ENCODE measurements at places on chromosomes 11 and 22.

DNA sequence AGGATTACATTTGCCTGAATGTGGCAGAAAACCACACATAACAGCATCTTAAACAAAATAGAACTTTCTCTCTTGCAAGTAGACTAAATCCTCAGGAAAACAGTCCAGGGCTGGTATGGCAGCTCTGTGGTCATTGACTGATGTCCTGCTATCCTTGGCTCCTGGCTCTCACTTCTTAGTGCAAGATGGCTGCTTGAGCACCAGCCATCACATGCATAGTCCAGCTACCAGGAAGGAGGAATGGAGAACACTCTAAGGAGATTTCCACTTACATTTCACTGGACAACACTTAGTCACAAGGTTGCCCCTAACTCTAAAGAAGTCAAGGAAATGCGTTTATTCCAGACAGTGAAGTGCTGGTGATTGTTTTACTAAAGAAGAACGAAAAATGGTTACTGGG, 13.6 kb downstream of the RIBC2 start:
- no peak for DNase-seq

DNA sequence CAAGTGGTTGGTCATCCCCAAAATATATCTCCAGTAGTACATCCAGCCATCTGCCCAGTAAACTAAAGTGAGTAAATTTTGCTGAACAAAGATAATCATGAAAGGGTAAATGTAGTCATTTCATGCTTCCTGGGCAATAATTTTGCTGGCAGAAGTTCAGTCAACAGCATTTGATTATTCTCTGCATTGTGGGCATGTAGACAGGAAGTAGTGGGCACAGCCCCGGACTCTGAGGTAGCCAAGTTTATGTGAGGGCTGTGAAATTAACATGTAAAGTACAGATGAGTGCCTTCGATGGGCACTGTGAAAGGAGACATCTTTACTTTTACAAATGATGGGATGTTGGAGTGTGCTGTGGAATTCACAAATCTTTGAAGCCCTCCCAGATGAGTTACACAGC, 312.2 kb upstream of the MTNR1B start:
- no peak for DNase-seq

- no peak for DNase-seq
Measured at GRCh38 chr22:23913306-23913660, 19.1 kb downstream of the MIF start.

GRCh38 chr22:45397806-45398205, 15.6 kb downstream of the SMC1B start:
- no peak for DNase-seq

DNA sequence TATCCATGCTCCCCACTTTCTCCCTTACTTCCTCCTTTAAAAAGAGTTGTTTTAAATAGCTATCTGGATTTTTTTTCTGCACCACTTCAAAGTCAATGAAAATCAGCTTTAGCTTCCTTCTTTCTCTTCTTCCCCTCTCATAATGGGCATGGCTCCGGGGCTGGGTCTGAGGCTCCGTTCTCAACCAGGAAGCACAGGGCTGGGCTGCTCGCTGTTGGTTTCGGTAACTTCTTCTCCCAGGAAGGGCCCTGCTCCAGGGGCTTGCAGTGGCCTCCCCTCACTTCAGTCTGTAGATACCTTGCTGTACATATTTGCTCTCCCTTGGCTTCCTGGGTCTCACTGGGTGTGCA, 23.8 kb downstream of the MICAL2 start:
- no peak for DNase-seq

DNA sequence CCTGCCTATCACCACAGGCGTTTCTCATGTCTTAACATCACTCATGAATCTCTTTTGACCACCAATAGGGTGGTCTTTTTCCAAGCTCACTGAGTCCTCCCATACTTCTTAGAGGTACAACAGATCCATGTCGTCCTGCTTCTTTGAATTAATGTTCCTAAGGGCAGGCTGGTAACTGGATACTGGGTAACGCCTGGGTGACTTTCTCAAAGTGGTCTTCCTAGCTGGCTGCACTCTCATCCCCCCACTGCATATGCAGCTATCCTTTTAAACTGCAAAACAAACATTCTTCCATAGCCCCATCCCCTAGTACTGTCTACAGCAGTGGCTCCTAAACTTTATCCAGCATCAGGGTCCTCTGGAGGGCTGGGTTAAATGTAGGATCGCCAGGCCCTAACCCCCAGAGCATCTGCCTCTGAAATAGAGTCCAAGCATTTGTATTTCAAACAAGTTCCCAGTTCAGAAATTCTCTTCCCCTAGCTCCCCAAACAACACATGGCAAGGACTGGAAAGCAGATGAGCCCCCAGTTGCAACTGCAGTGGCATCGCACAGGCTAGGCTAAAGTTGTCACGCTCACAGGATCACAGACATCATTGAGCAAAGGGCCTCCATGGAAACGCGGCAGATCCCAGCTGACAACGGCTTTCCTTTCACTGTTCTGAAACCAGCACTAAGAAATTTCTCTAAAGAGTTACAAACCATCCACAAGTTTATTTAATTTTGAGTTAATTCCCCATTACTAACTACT, 204.9 kb downstream of the LARGE1 start:
- DNase-seq, result no peak

- no peak for DNase-seq
Measured at GRCh38 chr11:61682093-61682732, 2.0 kb downstream of the DAGLA start.

- DNase-seq, result no peak
Measured at GRCh38 chr11:61972112-61972671, 4.8 kb upstream of the FTH1 start.

DNA sequence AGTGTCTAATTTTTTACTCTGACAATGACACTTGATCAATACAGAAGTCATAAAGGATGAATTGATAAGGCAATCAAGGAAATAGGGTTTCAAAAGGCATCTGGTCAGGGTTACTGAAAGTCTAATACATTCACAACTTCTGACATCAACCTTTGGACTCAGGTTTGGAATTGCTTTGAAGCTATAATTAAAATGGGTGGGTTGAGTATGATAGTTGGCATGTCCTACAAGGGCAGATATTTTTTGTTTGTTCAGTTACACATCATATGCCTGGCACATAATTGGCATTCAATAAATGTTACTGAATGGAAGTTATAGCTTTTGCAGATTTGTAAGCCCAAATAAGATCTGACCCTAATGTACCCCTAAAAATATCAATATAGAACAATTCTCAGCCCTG, 7.3 kb upstream of the FUT4 start:
- DNase-seq, result no peak

- DNase-seq, result no peak
Measured at GRCh38 chr22:45934659-45935341, 42.2 kb downstream of the WNT7B start.

DNA sequence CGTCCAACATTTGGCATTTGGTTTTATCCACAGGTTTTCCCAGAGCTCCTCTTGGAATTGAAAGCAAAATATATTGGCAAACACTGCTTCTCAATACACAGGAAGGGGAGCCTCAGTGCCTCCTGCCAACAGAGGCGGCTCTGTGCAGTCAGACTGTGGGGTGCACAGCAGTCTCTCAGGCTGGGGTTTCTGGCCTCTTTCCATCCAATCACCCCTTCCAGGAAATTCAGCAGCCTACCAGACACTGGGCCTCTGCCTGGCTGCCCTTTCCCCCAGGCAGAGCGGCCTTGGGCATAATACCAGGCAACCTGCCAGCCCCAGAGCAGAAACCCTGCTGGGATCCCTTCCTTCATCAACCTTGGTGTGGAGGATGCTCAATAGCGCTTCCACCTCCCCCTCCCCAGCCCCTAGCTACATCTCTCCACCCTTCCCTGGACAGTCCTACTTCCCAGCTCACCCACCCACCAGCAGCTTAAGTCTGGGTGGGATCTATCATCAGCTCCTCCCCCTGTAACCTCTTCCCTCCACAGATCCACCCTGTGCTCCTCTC, 17.8 kb upstream of the RAPSN start:
- no peak for DNase-seq

- peak; percentile 99 for DNase-seq
Measured at GRCh38 chr11:44979543-44980399, 29.1 kb upstream of the TP53I11 start.

DNA sequence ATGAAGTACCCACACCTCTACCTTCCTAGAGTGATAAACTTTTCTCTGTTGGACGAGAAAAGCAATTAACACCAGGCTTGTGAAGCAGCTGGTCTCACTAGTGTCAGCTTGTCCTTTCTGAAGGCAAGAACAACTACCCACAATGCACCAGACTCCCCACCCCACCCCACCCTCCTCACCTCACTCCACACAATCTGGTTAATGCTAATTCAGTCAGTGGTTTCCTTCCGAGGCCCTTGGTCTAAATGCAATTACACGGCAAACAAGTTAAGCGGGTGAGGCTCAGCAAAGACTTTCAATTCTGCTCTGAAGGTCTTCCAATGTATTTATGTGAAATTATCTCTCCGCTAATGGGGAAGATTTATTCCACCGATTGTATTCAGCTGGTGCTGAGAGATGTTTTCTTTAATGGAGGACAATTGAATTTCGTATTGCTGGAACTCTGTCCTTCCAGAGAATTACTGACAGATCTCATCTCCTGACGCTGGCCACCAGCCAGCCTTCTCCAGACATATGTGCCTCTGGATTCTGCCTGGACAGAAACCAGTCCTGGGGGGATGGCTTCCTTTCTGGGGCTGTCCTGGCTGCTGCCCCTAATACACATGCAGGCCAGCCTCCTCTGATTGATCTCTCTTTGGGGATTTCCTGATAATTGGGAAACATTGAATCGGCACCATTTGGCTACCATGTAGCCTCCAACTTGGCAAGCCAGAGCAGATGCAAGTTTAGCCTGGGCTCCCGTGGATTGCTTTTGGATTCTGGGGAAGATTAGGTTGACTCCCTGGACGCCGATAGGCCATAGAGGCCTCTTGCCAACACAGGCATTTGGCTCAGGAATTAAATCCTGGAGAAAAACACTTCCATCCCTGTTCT, 165.8 kb upstream of the NARS2 start:
- no peak for DNase-seq

- no peak for DNase-seq
Measured at GRCh38 chr11:82718821-82719220, 14.8 kb downstream of the FAM181B start.

DNA sequence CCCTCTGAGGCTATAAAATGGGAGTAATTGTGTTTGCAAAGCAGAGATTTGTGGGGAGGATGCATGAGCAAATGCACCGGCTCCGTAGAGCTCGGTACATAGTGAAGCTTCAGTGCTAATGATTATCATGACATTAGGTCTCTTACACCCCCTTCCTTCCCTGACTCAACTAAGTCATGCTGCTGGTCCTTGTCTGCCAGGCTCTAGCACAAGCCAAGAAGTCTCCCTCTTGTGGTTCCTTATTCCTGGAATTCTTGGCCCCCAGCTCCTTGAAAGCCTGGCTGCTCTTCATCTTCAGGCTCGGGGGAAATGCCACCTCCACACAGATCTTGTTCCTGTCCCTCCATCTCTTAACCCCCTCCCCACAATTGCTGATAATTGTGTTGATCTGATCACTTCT, 45.7 kb upstream of the SYT13 start:
- DNase-seq, result no peak

GRCh38 chr22:50625568-50626313, 2.2 kb downstream of the ARSA start:
- no peak for DNase-seq

DNA sequence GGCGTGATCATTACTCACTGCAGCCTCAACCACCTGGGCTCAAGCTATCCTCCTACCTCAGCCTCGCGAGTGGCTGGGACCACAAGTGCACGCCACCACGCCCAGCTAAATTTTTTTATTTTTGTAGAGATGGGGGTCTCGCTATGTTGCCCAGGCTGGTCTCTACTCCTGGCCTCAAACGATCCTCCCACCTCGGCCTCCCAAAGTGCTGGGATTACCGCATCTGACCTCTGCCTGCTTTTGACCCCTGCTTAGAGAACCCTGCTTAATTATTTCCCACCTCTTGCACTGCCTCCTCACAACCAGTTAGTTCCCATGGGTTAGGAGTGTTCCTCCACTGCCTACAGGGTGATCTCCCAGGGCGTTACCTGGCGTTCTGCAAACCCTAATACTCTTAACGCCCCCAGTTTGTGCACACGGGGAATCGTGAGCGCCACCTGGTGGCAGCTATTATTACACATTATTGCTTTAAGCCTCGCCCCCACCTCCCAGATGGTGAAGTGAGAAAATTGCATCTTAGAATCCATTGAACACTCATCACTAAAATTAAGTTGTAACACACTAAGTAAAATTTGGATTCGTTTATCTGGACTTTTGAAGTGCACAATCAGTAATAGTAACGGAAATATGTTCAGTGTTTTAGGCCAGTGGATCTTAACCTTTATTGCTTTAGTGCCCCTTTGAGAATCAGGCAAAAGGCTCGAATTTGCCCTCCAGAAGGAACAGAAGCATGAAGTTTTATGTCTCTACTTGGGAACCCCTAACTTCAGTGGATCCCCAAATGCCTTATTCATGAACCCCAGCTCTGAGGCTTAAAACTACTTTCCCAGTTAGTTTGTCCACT, 61.4 kb upstream of the ASPHD2 start:
- no peak for DNase-seq

DNA sequence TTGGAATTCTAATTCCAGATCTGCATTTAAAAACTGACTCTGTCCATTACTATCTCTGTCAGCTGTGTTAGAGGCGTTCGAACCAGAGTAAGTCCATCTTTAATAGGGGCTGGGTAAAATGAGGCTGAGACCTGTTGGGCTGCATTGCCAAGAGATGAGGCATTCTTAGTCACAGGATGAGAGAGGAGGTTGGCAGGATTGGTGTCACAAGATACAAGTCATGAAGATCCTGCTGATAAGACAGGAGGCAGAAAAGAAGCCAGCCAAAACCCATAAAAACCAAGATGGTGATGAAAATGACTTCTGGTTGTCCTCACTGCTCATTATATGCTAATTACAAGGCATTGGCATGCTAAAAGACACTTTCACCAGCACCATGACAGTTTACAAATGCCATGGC, 356.3 kb upstream of the ISX start:
- DNase-seq, result no peak

DNA sequence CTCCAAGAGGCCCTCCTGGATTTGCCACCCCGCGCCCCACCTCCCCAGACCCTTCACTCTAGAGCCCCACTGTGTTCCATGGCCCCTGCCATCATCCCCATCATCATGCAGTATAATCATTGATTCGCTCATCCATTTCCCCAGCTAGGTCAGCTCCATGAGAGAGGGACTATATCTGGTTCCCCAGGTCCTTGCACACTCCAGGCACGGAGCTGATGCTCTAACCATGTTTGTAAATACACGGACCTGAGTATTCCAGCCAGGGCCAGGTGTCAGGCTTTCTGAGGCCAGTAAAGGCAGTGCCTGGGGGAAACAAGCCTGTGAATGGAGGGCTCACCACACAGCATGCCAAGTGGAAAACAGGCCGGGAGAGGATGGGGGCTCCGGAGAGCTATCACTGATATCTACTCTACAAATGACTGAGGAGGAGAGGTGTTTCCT, 27.1 kb upstream of the OAF start:
- DNase-seq, result no peak

DNA sequence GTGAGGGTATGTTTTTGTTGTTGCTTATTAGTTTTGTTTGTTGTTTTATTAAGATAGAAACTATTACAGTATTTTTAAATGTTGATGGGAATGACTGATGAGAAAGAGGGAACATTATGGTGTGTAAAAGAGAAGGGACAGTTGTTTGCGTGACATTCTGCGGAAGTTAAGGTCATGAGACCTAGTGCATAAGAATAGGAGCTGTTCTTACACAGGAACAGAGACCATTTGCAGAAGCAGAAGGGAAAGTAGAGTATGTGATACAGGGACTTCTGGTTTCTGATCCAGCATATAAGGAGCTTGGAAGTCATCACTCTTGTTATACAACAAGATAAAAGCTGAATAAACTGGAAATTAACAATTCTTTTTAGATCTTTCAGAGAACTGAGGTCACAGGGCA, 299.2 kb upstream of the API5 start:
- no peak for DNase-seq
